Activated T-helper 1 cell treated with anti-CD3 and anti-CD28 coated beads, Interleukin-12 subunit alpha, Interleukin-12 subunit beta, Interleukin-2, Interleukin-4 antibody, amounts not matched to agents 30 ng/mL and 10 ng/mL and 1 ng/mL, durations not matched to agents 14 hours and 24 hours and 36 hours (primary cell): ENCODE measurements at places on chromosomes 16 and 17. TPM values are rescaled to one million over a fixed set of nuclear protein-coding genes. Genes with fewer than 3 reads are reported as not detected.

Gene CETP
- total RNA-seq = 0.23 and 0.24 TPM in 2 replicates

Gene NEURL4
- 57.1 and 60.9 TPM in 2 replicates for total RNA-seq

GRCh38 chr16:74580833-74581232, 26.1 kb downstream of the GLG1 start:
- DNase-seq = no peak
- peak overlapping the region; percentile 36 for H3K27ac ChIP-seq
- no peak overlapping the region for H3K4me3 ChIP-seq
- no peaks in the 10 kb centered on the region for H3K27me3 ChIP-seq
- peaks cover 9% of the 10 kb centered on the region for H3K36me3 ChIP-seq

- DNase-seq = no peak
- H3K4me1 ChIP-seq = no peaks in the 10 kb centered on the region
- no peak overlapping the region for H3K4me3 ChIP-seq
- no peak overlapping the region for H3K27ac ChIP-seq
- H3K27me3 ChIP-seq = peaks cover 1% of the 10 kb centered on the region
- no peaks in the 10 kb centered on the region for H3K36me3 ChIP-seq
Measured at GRCh38 chr16:65769055-65769465, 597.4 kb upstream of the CDH5 start.

- H3K4me1 ChIP-seq = peaks cover 35% of the 10 kb centered on the region
- H3K4me3 ChIP-seq = peak overlapping the region; percentile 24
- peaks cover 4% of the 10 kb centered on the region for H3K27me3 ChIP-seq
- no peak for DNase-seq
Measured at GRCh38 chr17:50310455-50311111, 35.3 kb upstream of the XYLT2 start.

DNA sequence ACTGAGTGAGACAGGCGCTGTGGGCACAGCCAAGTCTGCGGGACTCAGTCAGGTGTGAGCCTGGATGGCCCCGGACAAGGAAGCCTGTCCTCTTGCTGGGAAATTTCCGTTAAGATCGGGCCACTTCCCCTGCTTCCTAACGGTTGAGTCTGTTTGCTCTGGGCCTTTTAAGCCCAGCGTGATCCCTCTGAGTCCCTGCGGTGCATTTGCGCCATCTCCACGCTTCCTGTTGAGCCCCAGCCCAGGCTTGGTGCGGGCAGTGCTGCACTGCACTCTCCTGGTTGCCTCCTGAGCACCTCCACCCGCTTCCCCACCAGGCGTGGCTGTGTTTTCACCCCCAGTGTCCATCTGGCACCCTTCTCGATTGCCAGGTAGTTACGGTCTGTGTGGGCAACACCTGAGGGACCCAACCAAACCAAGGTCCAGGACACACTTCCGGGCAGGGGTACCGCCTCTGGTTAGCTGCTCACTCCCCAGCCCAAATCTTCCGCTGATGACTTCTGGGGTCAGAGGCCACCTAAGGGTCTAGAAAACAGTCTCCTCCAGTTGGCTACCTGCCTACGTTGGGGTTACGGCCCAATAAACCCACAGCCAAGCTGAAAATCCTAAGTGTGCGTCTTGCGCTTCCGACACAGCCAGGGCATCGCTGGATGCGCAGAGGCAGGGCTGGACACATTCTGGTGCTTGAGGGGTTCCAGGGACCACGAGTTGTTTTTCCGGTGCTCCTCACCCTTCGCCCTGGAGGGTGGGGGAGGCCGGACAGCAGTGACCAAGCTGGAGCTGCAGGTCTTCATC, 1.4 kb upstream of the SLC25A10 start:
- H3K4me1 ChIP-seq = peaks cover 15% of the 10 kb centered on the region
- peak overlapping the region; percentile 80 for H3K4me3 ChIP-seq
- H3K36me3 ChIP-seq = peaks cover 23% of the 10 kb centered on the region
- H3K27me3 ChIP-seq = no peaks in the 10 kb centered on the region
- DNase-seq = no peak

DNA sequence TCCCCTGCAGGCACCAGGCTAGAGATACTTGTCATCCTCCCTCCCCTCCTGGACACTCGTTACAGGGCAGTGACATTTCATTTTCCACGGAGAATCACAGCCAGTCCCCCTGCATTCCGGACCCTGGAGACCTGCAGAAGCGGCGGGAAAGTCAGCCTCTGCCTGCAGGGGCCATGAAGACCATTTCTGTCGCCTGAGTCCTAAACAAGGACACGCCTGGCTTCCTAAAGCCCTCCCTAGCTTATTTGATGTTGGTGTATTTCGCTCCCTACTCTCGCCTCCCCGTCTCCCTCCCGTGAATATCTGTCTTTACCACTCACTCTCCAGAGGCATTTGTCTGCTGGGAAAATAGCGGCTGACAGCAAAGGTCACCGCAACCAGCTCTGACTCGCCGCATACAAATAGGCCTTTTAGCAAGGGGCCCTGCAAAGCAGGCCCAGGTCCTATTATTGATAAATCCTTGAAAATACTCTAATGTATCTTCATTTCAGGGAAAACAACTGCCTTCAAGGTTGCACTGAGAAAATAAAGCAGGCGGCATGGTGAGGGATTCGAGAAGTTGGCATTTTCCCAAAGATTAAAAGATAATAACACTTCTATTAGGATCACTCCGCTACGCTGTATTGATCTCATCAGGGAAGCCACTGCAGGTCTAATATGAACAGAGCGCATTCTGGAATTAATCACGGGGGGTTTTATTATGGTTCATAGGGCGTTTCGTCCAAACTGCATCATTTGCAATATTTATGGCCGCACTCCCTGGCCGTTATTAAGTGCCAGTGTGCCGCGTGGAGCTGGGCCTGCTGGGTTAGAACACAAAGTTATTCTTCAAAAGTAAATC, 447.1 kb upstream of the CDH5 start:
- no peaks in the 10 kb centered on the region for H3K27me3 ChIP-seq
- no peaks in the 10 kb centered on the region for H3K4me1 ChIP-seq
- H3K36me3 ChIP-seq = no peaks in the 10 kb centered on the region
- H3K27ac ChIP-seq = no peak overlapping the region
